Trophoblast cell (in vitro differentiated cells and primary cell): ENCODE measurements at places on chromosomes 2 and 18.

DNA sequence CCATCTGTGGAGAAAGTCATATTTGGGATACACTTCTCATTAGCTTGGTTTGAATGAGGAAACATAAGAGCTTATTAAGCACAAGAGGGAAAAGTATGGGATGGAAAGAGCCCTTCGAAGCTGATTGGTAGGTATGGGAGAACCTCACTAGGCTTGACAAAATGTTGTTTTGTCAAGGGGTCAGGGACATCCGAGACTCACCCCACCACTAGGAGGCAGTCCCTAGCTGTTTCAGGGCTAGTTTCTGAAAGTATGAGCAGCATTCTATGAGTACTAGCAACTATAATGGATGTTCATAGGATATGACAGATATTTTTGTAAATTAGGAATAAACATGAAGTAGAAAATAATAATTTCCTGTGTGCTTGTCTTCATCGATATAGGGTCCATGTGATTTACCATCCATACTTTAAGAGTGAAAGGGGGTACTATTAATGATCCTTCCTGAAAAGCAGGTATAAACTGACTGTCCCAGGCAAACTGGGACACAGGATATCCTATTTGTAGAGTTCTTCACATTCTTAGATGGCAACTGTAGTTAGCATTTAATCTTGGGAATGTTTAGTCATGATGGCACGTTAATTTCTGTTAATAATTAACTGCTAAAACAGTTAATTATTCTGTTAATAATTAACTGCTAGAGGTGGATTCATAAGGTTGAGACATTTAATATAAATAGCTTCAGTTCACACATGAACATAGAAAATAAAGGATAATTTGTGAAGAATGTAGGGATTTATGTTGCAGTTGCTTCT is 28.4 kb downstream of the OTX1 start:
- DNase-seq, result peak; percentile 61

- no peak for DNase-seq
Measured at GRCh38 chr2:124080281-124081153, 55.4 kb downstream of the CNTNAP5 start.

DNA sequence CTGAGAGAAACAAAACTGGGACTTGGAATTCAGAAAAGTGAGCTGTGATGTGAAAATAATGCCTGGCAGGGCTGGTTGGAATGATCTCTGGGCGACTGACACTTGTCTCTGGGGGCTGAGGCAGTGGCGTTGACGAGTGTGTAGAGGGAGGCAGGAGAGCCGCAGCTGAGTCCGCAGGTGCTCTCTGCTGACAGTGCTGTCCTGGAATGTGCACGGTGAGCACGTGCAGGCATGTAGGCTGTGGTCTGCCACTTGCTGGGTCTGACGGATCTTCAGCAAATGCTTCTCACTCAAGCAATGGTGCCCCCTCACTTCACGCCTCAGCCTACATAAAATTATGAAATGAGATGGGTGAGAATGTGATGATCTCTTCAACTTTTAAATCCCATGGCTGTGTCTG is 38.5 kb upstream of the ATP9B start:
- peak; percentile 51 for DNase-seq

DNA sequence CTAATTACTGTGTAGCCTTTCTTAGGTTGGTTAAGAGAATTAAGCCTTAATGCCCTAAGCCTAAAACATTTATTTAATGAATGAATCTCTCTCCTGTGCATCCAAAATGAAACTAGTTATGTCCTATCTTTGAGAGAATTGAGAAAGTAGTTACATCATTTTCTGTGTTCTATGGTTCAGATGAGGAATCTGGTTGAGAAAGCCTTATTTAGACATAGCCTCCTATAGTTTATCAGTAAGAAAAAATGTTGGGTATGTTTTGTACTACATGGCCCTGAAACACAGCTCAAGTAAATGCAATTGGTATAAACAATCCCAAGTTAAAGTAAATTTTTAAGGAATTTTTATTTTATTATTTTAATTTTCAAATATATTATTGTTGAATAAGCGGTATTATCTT is 25.9 kb upstream of the RAMP1 start:
- DNase-seq, result no peak

DNA sequence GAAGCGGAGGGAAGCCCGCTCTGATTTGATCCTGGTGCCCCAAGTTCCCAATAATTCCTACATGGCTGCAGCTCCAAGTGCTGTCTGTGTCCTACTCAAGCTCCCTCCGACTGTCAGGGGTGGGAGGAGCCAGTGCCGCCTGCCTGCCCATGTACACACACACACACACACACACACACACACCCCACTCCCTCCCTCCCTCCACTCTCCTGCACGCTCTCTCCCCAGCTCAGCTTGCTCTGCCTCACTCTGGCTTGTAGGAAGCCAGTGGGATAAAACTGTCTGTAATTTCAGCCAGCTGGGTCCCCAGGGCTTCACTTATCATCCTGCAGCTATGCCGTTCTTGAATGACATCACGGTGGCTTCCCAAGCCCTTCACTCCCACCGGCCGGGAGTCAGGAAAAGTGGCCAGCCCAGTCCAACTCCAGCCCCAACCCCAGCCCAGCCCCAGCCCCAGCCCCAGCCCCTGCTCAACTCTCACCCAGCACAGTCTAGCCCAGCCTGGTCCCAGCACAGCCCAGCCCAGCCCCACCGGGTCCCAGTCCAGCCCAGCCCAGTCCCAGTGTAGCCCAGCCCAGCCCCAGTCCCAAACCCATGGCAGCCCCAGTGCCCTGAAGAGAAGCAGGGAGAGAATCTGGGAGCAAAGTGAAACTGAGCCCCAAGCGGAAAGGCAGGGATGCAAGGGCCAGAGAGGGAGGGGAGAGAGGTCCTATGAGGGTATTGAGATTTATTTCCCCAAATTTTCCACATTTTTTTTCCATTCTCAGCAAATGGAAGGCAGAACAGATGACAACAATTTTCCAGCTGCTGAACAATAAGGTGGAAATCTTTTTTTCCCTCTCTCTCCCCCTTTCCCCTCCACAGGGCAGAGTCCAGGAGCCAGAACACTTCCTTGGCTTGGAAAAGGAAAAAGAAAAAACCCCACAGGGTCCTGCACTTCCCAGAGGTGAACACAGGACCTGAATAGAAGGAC is 144.0 kb downstream of the TNS1 start:
- peak; percentile 30 for DNase-seq
